ENCODE measurements at places on chromosomes 5 and 9.
A peak's percentile ranks its signal among the peaks of the same experiment; 100 is the strongest.

DNA sequence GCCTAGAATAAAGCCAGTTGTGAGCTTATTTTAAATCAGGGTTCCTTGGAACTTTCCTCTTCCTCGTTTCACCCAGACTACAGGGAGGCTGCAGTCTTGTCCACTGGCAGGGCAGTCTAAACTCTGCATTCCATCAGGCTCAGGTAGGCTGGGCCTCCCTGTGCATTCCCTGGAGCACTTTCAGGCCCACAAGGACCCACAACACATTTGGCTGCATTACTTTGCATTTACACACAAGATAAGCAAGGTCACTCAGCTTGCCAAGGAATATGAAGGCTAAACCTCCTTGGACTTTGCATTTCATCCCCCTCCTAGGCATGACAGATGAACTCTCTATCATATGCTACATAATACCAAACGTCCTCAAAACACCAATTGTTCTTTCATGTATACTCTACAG, 104.2 kb downstream of the MARCHF3 start:
- DNase-seq = no peak

DNA sequence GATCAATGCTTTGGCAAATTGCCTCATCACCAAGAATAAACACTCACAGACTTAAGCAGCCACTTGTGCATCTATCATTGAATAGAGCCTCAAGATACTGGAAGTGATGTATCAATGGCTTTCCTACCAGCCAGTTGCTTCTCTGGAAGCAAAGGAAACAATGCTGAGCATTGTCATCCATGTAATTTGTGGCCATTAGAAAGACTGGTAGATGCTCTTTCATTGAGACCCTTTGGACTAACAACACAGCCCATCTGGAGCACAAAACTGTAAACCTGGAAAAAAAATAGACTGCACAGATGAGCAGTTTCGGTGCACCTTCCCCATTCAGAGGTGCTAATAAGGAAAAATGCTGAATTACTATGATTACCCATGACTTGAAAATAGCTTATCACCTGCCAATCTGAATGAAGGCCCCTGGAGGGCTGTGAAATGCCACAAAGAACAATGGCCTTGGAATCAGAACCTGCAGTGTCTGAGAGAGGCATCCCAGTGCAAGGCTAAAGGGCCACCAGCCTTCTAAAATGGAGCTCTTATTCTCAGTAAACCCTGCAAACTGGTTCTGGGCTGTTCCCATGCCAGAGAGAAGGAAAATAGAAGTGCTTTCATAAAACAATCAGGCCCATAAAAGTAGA, 127.5 kb downstream of the RFK start:
- no peak for DNase-seq

GRCh38 chr5:117943541-117943940, 1044.8 kb downstream of the DTWD2 start:
- DNase-seq = no peak

GRCh38 chr9:87644659-87645058, 81.3 kb upstream of the CTSL start:
- no peak for DNase-seq

DNA sequence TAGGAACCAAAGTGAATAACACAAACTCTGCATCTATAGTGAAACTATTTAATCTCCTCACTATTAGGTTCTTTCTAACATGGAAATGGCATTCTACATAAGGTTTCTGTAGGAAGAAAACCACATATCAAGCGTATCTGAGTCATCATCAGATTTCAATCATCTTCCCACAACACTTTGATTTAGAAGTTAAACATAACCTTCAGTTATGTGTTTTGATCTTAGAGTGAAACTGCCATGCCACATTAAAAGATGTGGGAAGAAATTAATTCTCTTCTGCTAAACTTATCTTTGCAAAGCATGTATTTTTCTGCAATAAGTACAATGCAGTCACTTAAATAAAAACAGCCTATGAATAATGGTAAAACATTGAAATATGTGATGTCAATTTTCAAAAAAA, 55.0 kb downstream of the MEF2C start:
- no peak for DNase-seq

DNA sequence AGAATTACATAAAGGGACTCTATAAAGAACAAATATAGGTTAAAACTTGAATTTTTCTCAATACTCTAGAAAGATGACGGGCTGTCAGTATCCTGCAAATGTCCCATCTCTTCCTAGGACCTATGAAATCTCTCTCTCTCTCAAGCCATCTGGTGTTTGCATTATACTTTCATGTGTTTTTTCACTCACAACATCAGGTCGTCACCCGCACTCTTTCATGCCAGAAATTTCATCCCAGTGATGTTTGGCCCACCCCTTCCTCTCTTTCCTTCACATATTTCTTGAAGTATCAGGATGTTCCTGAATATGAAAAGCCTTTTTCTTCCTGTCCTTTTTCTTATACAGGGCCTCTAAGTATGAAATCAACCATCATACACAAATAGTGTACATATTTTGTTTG, 63.3 kb upstream of the GAS1 start:
- no peak for DNase-seq

DNA sequence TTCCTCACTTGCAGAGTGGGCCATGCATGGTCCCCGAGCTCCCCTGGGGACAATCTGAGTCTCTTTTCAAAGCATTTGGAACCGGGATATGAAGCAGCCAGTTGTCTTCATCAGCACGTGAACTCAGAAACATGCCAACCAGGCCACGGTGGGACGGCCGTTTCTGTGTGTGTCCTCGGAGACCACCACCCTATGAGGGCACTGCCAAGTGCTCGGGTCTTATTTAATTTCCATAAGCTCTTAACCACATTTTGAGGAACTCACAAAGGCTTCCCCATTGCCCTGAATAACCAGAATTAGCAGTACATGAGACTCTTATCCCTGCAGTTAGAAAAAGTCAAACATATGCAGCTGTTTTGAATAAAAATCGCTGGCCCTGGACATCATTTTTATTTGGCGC, 60.1 kb downstream of the OTULIN start:
- no peak for DNase-seq

DNA sequence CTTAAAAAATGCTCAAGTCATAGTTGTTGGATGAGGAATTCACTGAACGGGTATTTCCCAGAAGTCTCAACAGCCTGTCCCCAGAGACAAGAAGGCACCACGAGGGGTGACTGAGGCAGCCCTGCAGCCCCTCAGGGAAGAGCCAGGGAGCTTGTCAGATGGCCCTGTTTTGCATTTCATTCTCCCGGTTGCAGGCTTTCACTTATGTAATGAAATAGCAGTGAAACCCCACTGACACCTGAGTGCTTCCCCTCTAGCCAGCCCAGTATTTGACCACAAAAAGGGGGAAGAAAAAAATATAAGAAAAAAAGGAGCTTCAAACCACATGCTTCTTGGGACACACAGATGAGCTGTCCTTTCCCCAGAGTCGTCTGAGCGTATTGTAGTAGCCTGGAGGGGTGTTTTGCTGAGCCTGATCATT, 75.3 kb upstream of the IL12B start:
- no peak for DNase-seq

- DNase-seq = no peak
These were observed 283.3 kb upstream of the IRX1 start for GRCh38 chr5:3312299-3312698.

GRCh38 chr5:9046756-9047481, 499.0 kb downstream of the SEMA5A start:
- peak; percentile 86 for DNase-seq

DNA sequence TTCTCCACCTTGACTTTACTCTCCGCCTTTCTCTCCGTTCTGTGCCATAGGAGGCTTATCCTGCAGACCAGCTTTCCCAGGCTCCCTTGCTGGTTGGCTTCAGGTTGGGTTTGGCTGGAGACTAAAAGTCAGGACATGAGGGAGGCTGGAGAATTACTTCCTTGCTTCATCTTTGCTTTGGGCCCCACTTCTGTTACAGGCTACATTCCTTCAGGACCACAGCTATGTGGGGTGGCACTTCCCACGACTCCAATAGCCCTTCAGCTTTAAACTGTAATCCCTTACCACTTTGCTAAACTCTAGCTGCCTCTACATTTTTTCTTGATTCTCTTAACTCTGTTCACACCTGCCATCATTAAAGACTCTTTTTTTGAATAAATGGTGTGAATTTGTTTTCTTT, 186.7 kb upstream of the NR4A3 start:
- peak; percentile 12 for DNase-seq

- peak; percentile 0 for DNase-seq
These were observed 28.4 kb downstream of the ZDHHC11B start for GRCh38 chr5:756171-756570.

- DNase-seq = no peak
These were observed 433.3 kb downstream of the SH3GL2 start for GRCh38 chr9:18012170-18012569.

DNA sequence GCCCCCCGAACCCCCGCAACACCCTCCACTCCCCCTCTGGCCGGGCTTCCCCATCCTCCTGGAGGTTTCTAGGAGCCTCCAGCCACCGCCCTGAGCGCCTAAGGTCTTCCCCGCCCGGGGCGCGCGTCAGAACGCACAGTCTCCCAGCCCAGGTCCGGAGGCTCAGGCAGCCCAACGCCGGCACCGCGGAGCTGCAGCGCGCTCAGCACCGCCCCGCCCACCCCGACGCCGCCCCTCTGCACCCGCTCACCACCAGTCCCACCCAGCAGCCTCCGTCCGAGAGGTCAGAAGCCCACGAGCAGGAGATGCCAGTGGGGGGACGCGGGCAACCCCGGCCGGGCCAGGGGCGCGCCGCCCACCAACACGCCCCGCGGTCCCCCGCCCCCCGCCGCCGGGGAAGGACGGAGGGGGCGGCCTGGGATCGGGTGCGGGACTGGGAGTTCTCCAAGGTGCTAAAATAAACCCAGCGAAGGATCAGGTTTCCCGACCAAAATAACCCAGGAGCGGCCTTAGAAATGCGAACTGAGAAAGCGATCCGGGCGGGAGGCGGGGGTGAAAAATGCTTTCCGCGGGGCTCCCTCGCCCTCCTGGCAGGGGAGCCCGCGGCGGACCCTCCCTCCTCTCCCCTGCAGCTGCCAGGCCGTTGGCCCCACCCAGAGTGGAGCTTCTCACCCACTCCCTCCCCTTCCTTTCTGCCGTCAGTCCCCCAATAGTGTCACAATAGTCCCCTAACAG, 6.5 kb upstream of the FAM78A start:
- DNase-seq = peak; percentile 48

- no peak for DNase-seq
These were observed 66.5 kb downstream of the TEX10 start for GRCh38 chr9:100286257-100286656.

DNA sequence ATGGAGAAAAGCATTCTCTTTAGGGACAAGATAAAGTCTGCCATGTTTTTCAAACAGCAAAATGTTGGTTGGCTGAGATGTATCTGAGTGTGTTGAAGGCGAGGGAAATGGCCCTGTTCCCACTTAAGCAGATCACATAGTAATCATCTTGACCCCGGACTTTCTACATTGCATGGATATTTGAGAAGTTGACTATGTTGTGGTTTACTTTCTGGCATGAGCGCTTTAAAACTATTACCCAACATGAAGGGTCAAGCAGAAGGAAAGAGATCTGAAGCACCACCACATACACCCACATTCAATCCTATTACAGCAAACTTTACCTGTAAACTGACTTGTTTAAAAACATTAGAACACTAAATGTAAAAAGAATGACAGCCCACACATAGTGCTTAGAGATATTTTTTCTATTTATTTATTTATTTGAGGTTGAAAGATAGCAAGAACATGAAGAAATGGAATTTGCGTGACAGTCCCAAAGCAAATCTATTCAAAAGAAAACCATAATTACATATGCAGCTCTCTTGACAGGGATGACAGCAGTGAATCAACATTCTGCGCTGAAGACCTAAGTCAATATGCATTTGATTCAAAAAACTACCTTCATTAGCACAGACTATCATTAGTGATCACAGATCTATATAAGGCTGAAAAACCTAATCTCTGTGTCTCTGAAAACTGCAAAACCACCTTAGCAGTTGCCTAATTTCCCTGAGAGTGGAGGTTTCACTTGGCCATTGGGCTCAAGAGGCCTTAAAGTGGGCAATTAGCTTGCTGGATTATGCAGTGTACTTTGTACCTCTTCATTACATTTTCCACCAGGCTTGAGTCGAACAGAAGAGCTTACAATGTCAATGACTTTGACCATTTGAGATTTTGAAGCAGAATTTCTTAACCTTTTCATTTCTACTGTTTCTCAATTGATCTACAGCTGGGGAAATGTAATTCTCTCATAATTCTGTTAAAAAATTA, 195.0 kb downstream of the PDE4D start:
- no peak for DNase-seq

DNA sequence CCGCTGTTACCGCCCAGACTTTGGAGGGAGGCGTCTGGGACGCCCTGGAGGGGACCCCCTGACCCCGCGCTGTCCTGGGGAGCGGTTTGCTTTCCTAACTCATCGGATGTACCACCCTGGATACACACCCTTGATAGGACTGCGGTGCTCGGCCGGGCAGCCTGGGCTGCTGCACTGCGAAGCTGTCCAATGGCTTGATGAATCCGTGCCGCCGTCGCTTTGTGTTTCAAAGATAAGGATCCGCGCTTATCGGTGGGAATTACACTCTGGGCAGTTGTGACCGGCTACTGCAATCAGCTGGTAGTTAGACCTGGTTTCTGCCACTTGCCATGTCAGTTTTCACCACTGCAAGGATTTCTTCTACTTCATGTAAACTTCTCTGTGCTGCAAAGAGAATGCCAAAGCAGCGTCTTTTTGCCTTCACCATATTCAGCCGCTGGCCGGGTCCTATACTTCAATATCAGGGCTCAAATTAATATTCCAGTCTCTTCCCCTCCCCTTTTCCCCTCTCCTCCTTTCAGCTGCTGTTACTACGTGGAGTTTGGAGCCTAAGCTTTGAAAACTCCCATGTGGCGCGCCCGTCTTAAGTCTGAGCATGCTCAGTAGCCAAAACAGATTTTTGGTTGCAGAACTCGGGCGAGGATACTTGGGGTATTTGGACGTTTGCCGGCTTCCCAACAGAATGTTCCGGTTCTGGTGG, 727 bp downstream of the SMAD5 start:
- DNase-seq = peak; percentile 67

DNA sequence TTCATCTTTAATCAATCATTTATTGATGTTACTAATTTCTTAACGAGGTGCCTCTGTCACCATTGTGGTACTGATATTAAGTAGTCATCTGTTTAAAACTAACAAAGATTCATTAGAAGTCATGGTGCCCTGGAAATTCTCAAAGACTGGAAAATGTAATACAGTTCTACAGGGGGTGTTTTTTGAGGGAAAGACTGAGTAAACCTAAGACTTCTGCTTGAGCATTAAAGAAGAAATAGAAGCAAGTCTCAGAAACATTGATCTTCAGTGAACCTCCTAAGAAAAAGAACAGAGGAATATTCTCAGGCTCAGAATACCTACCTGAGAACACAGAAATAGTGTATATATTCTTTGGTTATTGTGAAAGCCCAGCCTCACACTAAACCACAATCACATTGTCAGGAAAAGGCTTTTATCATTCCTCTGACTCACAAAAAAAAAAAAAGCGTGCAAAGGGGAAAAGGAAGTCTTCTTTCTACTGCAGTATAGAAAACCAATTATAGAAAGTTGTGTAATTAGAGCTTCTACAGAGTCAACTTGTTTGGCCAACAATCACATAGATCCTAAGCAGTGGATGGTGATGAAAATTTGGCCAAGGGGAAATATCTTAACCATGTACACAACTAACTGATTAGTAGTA, 60.8 kb downstream of the HINT1 start:
- no peak for DNase-seq

- DNase-seq = peak; percentile 56
These were observed 3.8 kb upstream of the NDST1 start for GRCh38 chr5:150503977-150504620.

GRCh38 chr5:93150311-93151012, 430.6 kb downstream of the NR2F1-AS1 start:
- no peak for DNase-seq

All from GM03348 (cell line).